ENCODE measurements at places on chromosomes 12 and 14. TPM values are rescaled to one million over a fixed set of nuclear protein-coding genes. Genes with fewer than 3 reads are reported as not detected.

RPL10L gene
- total RNA-seq: not detected

GPR84 gene
- 0.13 TPM for total RNA-seq

LHX5 gene
- not detected for total RNA-seq

KIF5A gene
- total RNA-seq: 0.68 TPM

PLA2G1B gene
- 0.79 TPM for total RNA-seq

TWF1 gene
- 40.7 TPM for total RNA-seq

PRH2 gene
- not detected for total RNA-seq

FAM186B gene
- 0.38 TPM for total RNA-seq

C12orf56 gene
- not detected for total RNA-seq

CCDC88C gene
- 58.2 TPM for total RNA-seq

AACS gene
- 6.0 TPM for total RNA-seq

CLIP1 gene
- 52.6 TPM for total RNA-seq

PLBD1 gene
- total RNA-seq: 0.43 TPM

TAS2R30 gene
- 0.78 TPM for total RNA-seq

IAPP gene
- not detected for total RNA-seq

SIX1 gene
- total RNA-seq: not detected

CCDC60 gene
- not detected for total RNA-seq

Measured in activated T-cell treated with anti-CD3 and anti-CD28 coated beads, Interleukin-2, amount 50 U/mL, for 4 hours (primary cell).